ENCODE measurements at places on chromosomes 1 and 21. TPM values are rescaled to one million over a fixed set of nuclear protein-coding genes. Genes with fewer than 3 reads are reported as not detected.

The SPATA21 gene
- total RNA-seq, result not detected

The S100A2 gene
- total RNA-seq, result 1.1 TPM

The RASSF5 gene
- 21.7 TPM for total RNA-seq

The CENPF gene
- 1.8 TPM for total RNA-seq

The NHLH1 gene
- not detected for total RNA-seq

The MYOG gene
- total RNA-seq, result not detected

The SIM2 gene
- total RNA-seq, result not detected

- DNase-seq, result no peak
Measured at GRCh38 chr1:231093156-231093922, 53.3 kb upstream of the FAM89A start.

DNA sequence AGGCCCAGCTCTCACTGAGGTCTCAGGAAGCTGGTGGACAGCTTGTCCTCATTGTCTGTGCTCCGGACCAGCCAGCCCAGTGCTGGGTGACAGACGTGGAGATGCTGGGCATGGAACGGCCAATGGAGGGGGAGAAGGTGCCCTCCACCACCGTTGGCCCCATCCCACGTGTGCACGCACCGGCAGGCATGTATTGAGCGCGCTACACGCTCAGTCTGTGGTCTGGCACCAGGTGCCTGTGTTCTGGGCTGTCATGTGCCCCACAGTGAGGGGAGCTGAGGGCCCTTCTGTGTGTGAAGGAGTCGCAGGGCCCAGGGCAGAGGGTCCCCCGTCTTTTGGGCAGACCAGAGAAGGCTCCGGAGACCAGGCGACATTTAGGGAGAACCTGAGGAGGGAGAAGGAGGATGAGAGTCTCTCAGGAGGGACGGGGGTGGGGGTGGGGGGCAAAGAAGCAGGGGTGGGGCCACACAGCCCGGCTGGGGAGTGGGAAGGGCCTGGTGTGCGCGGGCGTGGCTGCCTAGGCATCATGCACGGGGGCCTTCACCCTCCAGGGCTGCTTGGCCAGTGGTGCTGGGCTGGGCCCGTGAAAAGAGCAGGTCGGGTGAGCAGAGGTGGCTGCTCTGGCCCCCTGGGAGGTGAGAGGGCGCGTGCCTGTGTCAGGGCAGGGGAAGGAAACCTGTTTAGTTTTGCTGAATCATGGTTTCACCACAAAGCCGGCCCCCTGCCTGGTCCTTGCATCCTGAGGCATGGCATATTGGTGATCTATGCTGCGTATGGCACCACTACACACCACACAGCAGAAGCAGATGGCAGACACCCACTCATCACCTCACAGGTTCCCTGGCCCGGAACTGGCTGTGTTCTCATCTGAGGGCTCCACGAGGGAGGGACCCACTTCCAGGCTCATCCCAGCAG is 86.7 kb upstream of the TTC34 start:
- no peak for DNase-seq

- DNase-seq, result no peak
Measured at GRCh38 chr1:248862695-248862997, 3.8 kb upstream of the ZNF692 start.

DNA sequence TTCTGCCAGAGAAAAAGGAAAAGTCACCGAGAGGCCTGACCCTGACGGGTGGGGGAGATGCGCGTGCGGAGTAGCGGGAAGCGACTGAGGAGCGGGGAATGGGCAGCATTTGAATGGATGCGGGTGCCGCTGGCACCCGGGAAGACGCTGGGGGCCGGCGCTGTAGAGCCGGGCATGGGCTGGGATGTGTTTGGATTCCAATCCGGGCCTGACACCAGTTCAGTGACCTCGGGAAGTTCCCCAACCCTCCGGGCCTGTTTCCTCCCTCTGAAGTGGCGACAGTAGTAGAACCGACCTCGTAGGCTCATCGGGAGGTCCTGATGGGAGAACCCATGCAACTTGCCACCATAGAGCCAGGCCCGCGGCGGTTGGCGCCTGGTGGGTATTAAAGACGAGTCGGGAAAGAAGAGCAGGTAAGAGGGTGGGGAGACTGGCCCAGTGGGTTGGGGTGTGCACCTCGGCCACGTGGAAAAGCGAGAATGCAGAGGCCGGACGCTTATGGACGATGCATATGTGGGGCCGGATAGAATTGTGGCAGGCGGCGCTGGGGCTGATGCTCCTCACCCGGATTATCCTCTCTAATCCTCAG is 642 bp upstream of the SLC16A1 start:
- DNase-seq, result no peak

DNA sequence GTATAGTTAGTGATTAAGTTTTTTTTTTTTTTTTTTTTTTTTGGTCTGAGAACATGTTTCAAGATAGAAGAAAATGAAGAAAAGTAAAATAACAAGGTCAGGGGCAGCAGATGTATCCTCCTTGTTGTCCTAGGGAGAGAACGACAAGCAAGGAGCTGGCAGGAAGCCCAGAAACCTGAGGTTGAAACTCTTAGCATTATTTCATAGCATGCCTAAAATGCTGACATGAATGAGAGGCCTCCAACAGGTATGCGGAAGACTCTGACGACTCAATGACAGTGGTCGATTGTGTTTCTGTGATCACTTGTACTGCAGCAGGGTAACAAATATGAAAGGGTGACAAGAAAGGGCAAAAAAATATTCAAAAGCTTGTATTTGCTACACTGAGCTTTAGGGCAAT is 415.9 kb downstream of the PLA2G4A start:
- no peak for DNase-seq

DNA sequence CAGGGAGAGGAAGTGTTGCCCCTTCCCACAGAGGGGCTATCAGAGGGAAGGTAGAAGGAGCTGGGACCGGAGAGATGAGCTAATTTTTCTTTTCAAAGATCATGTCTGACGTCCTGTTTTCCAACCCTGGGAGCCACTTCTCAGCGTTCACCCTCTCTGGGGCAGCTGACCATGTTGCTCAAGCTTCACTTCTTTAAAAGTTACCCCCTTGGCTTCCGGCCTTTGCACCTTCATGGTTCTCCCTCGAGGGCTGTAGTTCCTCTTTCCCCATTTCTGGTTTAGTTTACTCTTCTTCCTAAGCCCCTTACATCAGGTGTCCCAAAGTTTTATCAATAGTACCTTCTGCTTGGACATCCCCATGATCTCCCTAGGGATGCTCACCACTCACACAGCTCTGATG is 23.8 kb upstream of the CSF1 start:
- no peak for DNase-seq

DNA sequence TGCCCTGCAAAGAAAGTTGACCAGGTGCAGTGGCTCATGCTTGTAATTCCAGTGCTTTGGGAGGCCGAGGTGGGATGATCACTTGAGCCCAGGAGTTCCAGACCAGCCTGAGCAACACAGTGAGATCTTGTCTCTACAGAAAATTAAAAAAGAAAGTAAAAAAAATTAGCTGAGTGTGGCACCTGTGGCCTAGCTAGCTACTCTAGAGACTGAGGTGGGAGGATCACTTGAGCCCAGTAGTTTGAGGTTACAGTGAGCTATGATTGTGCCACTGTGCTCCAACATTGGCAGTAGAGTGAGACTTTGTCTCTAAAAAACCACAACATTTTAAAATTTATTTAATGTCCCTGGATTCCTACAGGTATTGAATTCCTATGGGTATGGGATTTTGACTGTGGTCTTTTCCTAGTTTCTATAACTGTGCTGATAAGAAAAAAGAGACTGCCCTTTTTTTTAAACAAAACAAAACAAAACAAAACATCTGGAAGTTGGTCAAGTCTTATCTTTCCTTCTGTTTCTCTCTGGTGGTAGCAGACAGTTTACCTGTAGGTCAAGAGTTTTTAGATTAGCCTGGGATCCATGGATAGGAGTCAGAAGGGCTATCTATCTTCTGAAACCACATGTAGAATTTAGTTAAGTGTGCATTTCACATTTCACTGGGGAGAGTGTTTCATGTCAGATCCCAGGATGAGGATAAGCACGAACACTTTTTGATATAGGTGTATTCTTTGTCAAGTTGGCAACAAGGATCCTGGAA is 18.8 kb downstream of the UCK2 start:
- no peak for DNase-seq

DNA sequence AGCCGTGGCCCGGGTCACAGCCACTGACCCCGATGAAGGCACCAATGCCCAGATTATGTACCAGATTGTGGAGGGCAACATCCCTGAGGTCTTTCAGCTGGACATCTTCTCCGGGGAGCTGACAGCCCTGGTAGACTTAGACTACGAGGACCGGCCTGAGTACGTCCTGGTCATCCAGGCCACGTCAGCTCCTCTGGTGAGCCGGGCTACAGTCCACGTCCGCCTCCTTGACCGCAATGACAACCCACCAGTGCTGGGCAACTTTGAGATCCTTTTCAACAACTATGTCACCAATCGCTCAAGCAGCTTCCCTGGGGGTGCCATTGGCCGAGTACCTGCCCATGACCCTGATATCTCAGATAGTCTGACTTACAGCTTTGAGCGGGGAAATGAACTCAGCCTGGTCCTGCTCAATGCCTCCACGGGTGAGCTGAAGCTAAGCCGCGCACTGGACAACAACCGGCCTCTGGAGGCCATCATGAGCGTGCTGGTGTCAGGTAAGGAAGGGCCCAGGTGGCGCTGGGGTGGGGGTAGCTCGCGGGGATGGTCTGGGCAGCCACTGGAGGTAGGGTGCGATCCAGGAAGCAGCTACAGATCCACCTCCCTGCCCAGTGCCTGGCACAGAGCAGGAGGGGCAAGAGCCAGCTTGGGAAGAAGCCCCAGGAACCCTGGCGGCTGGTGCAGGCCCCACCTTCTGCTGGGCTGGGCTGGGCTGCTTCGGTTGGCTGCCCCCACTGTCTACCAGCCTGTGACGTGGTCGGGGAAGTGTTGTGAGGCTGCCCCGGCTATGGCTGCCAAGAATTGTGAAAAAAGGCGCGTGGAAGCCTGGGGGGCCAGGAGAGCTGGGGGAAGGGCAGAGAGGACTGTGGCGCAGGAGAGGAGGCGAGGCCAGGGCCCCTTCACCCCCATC is 3.8 kb downstream of the CELSR2 start:
- DNase-seq, result no peak

DNA sequence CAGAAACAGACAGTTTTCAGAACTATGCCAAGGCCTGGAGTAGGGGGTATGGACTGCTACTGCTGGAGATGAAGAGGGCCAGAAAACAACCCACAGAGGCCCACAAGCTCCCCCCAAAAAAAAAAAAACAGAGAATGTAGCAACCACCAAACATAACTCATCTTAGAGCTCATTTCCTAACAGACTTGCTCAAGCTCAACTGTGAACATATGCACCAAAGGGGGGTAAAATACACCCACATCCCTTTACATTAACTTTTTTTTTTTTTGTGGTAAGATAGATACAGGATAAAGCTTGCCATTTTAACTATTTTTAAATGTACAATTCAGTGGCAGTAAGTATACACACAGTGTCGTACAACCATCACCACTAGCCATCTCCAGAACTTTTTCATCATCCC is 36.0 kb downstream of the SEC16B start:
- DNase-seq, result no peak

- DNase-seq, result peak; percentile 91
Measured at GRCh38 chr1:31701091-31701736, 2.6 kb downstream of the COL16A1 start.

DNA sequence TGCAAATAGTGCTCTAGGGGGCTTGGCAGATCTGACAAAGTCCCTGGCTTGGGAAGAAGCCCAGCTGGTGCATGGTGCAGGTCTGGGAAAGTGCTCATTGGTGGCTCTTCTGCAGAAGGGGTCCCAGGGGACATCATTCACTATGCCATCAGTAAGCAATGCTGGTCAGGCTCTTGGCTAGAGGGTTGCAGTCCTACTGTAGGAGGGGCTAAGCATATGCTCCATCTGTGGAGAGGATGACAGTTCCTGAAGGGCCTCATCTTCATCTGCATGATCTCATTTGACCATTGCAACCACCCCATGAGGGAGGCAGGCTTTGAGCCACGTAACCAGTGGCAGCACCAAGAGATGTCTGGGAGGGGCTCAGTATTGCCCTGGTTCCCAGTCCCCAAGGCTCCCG is 31.5 kb upstream of the VASH2 start:
- no peak for DNase-seq

DNA sequence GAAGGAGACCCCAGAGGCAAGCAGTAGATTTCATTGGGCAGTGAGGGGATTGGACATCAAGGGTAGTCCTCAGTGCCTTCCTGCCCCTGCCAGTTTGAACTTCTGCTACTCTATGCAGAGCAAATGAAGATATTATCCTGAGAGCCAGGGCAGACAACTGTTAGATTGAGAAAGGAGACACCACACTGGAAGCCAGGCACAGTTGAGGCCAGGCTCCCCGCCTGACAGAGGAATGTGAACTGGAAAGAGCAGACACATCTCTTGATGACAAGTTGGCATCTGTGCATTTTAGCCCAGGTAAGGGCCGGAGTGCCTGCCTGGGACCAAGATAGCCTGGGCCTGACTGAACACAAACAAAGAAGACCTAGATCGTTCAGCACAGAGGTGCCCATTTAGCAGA is 16.0 kb downstream of the SH3BGR start:
- DNase-seq, result no peak

DNA sequence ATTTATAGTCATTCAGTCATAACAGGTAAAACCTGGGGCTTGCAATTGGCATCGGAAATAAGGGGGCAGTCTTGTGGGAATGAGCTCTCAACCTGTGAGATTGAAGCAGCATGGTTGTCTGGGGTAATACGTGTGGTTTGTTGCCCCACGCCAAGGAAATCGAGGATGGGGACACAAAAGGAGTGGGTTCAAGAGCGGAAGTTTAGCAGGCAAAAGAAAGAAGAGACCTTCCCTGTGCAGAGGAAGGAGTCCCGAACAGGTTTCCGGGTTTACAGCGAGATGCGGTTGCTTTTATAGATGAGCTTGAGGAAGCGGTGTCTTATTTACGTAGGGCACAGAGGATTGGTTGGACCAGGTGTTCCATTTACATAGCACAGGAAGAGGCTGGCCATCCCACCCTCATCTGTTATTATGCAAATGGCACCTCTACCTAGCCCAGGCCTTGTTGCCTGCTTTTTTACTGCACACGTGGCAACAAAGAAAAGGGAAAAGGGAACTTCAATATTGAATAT is 37.3 kb downstream of the IFNAR1 start:
- no peak for DNase-seq

Measured in thoracic aorta (tissue), 2 donors.